ENCODE measurements at places on chromosomes 5 and 9. TPM values are rescaled to one million over a fixed set of nuclear protein-coding genes. Genes with fewer than 3 reads are reported as not detected.

The DDX4 gene
- not detected for total RNA-seq

The IQGAP2 gene
- 0.80 TPM for total RNA-seq

The CTXN3 gene
- not detected for total RNA-seq

The LOX gene
- 14.9 TPM for total RNA-seq

The PCDHB12 gene
- not detected for total RNA-seq

The ZNF300 gene
- total RNA-seq = 6.3 TPM

The N4BP3 gene
- total RNA-seq = 3.1 TPM

The OCLN gene
- 29.8 TPM for total RNA-seq

The C9 gene
- not detected for total RNA-seq

The PPP1R26 gene
- total RNA-seq = 26.3 TPM
